Activated T-helper 1 cell treated with Interleukin-2 at 50 U/mL for 16 hours (primary cell): ENCODE measurements at places on chromosomes 12 and 14.

GRCh38 chr14:65791191-65791981 lies 378.9 kb downstream of the FUT8 start:
- DNase-seq: no peak

- DNase-seq: no peak
Observed at GRCh38 chr14:54450535-54450934, 9.4 kb upstream of the CNIH1 start.

GRCh38 chr12:66901138-66901932 lies 222.5 kb upstream of the GRIP1 start:
- no peak for DNase-seq

DNA sequence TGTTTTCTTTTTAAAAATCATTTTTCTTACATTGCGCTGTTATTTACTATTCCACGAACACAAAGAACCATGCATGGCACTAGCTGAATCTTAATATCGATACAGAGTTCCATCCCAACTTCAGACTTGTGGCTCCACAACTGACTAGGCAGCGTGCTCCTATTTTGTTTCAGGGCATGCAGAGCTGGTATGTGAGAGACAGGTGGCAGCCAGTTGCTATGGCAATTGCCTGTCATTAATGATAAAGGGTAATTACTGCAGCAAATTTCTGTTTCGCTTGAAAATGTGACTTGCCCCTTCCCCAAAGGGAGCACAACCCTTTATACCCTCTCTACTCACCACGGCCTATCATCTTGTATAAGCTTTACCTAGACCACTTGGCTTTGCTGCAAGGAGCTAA lies 113.1 kb upstream of the G2E3 start:
- DNase-seq: no peak

GRCh38 chr12:47775100-47775911 lies 2.3 kb downstream of the SLC48A1 start:
- DNase-seq: no peak

GRCh38 chr14:40656311-40656710 lies 950.4 kb upstream of the LRFN5 start:
- no peak for DNase-seq

DNA sequence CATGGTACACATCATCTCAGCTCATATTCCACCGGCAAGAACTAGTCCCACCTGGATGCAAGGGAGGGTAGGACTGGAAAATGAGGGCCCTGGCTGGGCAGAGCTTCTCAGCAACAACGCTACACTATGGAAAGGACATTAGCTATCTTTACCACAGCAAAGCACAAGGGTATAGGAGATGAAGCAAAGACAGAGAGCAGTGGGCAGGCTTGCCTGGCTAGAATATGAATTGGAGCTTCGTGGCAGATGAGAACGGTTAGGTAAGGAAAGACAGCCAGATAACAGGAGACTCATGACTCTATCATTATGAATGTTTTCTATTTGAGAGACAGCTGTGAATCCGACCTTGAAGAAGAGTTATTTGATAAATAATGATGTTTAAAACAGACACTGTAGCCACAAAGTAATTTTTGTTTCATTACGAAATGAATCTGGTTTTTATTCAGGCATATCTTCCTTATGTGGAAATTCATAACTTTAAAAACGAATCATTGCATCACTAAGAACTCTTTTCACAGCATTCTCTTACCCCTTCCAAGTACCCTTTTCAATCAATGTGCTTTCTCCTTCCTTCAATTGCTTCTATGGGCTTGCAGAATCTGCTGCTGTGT lies 59.1 kb upstream of the PCED1B start:
- DNase-seq: no peak

- DNase-seq: no peak
Observed at GRCh38 chr12:126617312-126617711, 1552.1 kb downstream of the AACS start.

DNA sequence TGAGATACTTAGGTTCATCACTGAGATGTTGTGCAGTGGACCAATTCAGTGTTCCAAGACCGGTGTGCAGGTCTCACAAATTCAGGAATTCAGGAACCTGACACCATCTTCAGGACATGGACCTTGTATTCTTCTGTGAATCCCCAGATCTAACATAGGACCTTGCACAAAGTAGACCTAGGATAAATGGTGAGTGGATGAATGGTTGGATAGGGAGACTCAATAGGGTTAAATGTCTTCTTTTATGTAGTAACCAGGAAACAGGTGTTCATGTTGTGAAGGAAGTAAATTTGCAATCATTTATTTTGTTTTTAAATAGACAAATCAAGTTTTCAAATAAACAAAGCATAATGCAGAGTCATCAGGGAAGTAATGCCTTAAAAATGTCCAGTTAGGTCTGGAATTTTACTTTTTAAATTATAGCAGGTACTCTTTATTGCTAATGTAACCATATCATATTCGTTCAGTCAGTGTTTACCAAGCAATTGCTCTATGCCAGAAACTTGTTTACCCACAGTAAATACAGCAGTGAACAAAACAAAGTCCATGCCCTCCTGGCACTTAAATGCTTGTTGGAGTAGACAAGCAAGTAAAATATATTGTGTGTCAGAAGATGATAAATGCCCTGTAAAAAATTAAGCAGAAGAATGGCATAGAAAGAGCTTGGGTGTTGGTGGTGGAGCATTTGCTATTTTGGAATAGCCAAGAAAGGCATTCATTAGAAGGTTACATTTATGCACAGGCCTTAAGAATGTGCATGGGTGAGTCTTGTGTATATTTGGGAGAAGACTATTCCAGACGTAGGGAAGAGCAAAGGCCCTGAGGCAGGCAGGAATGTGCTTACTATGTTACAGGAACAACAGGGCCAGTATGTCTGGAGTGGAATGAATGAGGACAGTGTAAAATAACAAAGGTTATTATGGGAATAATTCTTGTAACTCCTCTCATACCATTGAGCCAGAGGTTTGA lies 26.3 kb downstream of the RXYLT1 start:
- no peak for DNase-seq

- no peak for DNase-seq
Observed at GRCh38 chr12:79252358-79253075, 387.9 kb downstream of the SYT1 start.

DNA sequence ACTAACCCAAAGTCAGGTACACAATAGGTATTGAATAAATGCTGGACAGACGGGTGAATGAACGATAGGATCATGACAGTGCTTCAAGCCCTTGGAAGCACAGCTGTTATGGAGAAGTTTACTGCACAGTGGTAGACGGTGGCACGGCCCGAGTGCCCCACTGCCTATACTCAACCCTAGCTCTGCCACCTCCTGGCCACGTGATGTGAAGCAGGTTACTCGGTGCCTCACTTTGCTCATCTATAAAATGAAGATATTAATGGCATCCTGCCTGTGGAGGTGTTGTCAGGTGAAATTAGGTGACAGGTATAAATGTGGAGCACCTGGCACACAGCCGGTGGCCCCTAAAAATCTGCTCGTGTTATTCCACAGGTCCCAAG lies 5.8 kb downstream of the ASB2 start:
- peak; percentile 63 for DNase-seq

- DNase-seq: no peak
Observed at GRCh38 chr12:49563951-49564685, 3.8 kb downstream of the MCRS1 start.

DNA sequence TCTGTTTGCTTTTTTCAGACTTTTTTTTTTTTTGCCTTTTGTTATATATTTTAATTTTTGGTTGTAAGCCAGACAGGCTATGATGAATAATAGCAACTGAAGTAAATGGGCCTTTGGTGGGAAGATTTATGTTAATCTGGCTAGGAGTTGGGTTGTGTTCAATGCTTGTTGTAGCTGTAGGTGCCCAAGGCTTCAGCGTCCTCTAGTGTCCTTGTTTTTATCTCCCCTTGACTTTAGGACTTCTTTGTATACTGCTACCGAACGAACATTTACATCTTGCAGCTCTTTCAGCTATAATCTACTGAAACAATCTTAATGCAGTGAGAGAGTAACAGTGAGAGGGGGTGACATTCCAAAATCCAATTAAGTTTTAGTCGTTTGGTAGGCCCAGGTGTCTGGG lies 848.4 kb upstream of the FBXO33 start:
- no peak for DNase-seq

DNA sequence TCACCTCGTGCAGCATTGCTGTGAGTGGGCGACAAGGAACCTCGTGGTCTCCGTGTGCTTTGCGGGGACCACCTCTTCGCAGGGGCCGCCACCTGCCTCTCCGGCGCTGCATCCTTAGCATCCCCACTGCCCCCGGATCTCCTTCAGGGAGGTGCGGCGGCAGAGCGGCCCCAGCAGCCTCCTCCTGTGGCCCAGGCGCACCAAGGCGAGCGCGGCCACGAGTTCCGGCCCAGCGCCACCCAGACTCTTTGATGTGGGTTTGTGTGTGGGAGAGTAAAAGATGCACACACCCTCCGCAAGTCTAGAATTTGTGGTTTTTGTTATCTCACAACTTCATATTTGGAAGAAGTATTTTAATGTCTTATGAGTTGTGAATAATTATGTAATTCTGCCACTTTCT lies 118.8 kb upstream of the DIO3 start:
- DNase-seq: peak; percentile 37

- no peak for DNase-seq
Observed at GRCh38 chr12:12244341-12244740, 22.5 kb downstream of the LRP6 start.

- DNase-seq: no peak
Observed at GRCh38 chr14:61491224-61491623, 169.8 kb downstream of the PRKCH start.

DNA sequence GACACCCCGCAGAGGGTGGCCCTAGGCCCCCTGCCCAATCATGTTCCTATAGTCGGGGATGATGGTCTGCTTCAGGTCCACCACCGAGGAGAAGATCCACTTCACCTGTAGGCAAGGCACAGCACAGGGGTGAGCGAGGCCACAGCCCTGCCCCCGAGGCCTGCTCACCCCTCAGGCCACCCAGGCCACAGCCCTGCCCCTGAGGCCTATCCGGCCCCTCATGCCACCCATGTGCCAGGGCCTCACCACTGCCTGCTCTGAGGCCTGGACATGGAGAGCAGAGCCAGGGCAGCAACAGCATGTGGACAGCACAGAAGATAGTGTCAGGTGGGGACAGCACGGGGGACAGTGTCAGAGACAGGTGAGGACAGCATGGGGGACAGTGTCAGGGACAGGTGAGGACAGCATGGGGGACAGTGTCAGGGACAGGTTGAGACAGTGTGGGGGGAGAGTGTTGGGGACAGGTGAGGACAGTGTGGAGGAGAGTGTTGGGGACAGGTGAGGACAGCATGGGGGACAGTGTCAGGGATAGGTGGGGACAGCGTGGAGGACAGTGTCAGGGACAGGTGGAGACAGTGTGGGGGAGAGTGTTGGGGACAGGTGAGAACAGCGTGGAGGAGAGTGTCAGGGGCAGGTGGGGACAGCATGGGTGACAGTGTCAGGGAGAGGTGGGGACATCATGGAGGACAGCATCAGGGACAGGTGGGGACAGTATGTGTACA lies 239.7 kb downstream of the TMEM121 start:
- DNase-seq: no peak

DNA sequence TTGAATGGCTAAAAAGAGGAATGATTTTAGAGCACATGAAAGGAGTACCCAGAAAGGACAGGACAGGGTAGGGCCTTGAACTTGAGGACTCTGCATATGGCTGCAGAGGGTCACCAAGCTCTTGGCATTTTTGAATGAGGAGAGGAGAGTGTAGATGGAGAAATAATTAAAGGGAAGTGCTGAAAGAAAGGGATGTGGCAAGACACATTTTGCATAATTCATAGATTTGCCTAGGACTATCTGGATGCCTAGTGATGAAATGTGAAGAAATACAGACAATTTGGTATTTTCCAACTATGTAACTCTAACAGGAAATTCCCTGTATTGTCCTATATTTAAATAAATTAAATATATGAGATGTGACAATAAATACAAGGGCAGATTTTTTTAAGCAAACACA lies 27.5 kb upstream of the MDM1 start:
- DNase-seq: no peak

- no peak for DNase-seq
Observed at GRCh38 chr14:91368776-91369416, 48.7 kb downstream of the CCDC88C start.

GRCh38 chr12:48814262-48815125 lies 3.8 kb upstream of the CACNB3 start:
- peak; percentile 66 for DNase-seq

DNA sequence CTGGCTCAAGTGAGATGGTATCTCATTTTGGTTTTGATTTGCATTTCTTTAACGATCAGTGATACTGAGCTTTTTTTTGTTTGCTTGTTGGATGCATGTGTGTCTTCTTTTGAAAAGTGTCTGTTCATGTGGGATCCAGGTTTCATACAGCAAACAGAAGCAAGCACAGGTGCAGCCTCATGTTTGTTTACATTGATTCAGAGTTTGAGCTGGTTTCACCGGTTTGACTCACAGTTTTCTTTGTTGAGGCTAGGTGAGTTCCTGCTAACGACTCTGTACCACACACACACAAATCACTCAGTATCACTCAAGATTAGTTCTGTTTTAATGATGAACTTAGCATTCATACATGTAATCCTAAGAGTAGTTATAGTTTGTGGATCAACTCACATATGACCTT lies 3.7 kb downstream of the OR10G2 start:
- DNase-seq: no peak
